Naive thymus-derived CD8-positive, alpha-beta T cell (primary cell): ENCODE measurements at places on chromosomes 16 and 17.

DNA sequence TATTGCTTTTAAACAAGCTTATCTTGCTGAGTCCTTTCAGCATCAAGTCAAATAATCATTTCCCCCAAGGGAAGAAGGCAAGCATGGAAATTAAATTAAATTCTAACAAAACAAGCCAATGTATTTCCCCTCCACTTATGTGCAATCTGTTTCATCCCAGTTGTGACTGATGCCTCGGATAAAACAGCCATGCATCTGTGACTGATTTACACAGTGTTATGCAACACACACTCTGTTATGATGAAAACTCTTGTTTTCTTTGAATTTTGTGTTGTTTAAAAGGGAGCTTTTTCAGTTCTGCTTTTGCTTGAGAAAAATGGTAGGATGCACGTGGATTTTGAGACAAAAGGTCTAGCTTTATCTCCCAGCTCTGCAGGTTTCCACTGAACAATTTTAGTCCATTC, 32.6 kb downstream of the TMEM100 start:
- DNase-seq, result no peak

GRCh38 chr16:48317026-48317425, 68.2 kb downstream of the SIAH1 start:
- no peak for DNase-seq

- DNase-seq, result no peak
These were observed 4.5 kb downstream of the NUDT16L1 start for GRCh38 chr16:4697848-4698291.

GRCh38 chr17:12040478-12040877, 19.8 kb downstream of the MAP2K4 start:
- no peak for DNase-seq

- no peak for DNase-seq
These were observed 36.7 kb downstream of the SMG6 start for GRCh38 chr17:2266865-2267228.

GRCh38 chr17:66655861-66656260, 179.1 kb upstream of the CACNG5 start:
- DNase-seq, result no peak

DNA sequence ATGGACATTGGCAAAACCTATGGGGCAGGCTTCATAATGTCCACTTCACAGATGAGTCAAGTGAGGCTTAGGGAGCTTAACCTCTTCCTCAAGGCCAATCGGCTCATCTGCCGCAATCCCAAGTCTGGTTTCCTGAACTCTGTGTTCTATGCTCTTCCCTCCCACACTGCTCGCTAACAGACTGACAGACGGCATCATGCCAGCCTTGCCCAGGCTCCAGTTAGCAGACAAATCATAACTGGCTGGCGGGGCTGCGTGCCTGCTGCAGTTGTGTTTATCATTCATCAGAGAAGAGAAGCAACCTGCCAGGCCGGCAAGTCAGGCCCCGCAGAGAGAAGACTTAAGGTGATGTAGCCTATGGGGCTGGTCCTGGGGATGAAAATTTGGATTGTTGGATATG, 216.2 kb upstream of the ASIC2 start:
- DNase-seq, result no peak

GRCh38 chr17:51848451-51848850, 310.1 kb downstream of the CA10 start:
- DNase-seq, result no peak

GRCh38 chr17:72592242-72592966, 471.6 kb downstream of the SOX9 start:
- peak; percentile 2 for DNase-seq

GRCh38 chr17:32152130-32152529, 9.8 kb downstream of the RHOT1 start:
- no peak for DNase-seq

DNA sequence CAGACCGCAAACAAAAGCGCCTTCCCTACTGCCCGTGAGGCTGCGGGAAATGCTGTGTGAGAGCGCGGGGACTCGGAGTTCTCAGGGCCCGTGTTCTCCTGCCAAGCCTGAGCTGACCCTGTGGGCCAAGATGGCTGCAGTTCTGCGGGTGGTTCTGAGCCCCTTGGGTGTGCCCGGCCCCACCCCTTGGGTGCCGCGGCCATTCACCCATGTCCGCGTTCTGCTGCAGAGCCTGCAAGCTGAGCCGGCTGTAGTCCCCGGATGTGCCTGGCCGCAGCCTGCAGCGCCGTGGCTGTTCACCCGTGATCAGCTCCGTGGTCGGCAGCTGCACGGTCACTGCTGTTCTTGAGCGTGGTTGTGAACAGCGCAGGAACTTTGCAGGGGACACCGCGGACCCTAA, 20.0 kb downstream of the ACSF3 start:
- DNase-seq, result no peak

DNA sequence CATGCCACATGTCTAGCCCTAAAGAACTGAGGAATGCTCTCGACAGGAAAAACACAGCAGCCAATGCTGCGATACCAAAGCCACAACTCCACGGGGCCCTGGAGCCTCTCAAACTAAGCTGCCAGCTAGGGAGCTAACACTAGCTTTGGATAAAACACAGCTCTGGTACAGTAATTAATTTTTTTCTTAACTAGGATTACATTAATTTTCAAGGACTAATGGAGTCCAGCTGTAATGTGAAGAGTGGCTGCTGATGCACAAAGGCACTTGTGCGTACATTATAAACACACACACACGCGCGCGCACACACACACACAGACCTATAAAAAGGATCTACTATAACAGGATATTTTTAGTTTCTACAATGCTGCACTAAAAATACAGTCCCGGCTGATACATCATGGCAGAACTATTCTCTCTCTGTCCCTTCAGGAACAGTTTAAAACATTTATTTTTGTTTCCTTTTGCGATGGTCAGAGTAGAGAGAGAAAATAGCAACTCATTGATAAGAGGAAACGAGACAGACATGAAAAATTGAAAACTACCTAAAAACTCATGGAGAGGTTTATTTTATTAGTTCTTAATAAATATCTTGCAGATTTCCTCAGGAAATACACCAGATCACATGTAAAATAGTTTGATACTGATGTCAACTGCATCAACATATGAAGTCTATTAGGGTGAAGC, 88.5 kb downstream of the SMG6 start:
- DNase-seq, result no peak

GRCh38 chr17:81959362-81960129, 1.4 kb downstream of the NOTUM start:
- peak; percentile 71 for DNase-seq

- DNase-seq, result no peak
These were observed 102.8 kb downstream of the IRX5 start for GRCh38 chr16:55033225-55034156.

DNA sequence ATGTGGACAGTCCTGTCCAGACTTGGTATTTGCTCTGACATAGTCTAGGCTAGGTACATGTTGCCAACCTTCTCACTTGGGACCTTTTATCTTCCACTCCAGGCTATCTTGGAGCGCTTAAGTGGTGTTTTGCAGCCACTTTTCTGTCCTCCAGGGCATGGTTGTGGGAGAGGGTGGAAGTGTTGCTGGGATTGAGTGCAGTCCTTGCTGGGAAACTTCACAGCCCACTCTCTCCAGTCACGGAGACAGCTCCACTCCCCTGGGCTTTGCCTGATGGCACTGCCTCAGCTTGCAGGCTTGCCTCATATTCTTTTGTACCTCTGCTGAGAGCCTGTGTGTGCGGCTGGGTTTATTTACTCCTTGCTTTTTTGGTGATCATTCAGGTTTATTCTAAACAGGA, 17.4 kb downstream of the RPA1 start:
- DNase-seq, result no peak

- peak; percentile 97 for DNase-seq
These were observed 34.4 kb downstream of the DDX19A start for GRCh38 chr16:70380919-70381603.

GRCh38 chr17:21200590-21201297, 13.2 kb downstream of the TMEM11 start:
- DNase-seq, result no peak

DNA sequence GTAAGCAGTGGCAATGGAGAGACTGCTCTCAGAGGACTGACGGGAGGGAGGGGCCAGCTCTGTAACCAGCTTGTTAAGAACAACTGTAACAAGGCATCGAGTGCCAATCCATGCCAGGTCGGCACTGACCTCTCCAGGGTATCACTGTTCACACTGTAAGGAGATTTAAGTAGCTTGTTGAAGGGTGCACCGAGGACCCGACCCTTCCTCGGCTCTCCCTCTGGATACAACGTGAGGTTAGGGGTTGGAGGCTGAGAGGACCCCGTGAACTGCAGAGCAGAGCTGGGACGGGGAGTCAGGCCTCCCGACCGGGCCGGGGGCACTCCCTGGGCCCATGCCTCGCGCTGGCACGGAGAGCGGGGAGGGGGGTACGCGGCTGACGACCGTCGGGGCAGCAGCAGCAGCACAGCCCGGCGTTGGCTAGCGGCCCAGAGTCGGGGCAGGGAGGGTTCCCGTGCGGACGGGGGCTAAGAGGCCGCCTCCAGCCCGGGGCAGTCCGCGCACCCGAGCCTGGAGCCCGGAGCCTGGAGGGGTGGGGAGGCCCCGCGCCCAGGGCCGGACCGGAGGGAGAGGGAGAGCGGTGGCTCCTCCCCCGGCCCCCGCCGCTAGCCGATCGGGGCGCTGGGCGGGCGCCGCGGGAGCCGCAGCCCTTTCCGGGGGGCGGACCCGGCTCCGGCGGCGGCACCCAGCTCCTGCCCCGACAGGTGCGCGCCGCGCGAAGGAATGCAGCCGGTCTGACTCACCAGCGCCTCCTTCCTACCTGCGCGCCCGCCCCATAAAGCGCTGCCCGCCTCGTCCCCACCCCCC, at the start of gene ITGB4:
ITGB4 (plus strand) TSS at position 804 of the 807 bp plus-strand sequence. CDS start 3,245 bp downstream, outside the sequence.
- peak; percentile 71 for DNase-seq

GRCh38 chr17:77210946-77211541, 70.3 kb downstream of the SEC14L1 start:
- no peak for DNase-seq

DNA sequence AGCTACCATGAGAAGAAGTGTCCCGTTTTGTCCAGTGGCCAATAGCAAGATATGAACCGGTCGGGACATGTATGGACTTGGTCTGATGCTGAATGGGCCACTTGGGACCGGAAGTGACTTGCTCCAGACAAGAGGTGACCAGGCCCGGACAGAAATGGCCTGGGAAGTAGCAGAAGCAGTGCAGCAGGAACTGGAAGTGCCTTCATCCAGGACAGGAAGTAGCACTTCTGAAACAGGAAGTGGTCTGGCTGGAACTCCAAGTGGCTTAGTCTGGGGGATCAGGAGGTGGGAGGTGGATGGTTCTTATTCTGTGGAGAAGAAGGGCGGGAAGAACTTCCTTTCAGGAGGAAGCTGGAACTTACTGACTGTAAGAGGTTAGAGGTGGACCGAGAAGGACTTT, 5.3 kb downstream of the EFNB3 start:
- DNase-seq, result no peak

- DNase-seq, result no peak
These were observed 20.1 kb upstream of the ABCC3 start for GRCh38 chr17:50614471-50615051.

DNA sequence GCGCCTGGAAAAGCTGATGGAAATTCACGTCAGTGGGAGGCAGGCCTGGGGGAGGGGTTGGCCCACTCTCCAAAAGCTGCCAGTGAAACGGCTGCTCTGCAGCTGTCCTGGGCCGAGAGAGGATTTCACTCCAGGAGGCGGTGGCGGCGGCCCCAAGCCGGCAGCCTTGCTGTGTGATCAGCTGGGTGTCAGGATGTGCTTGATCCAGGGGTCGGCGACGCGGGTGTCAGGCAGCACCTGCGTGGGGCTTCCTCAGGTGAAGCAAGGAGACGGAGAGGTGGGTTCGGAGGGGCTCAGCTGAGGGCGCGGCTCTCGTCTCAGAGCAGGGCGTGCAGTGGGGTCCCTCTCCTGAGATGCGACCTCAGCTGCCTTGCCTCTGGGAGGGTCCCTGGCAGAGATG, 7.0 kb downstream of the CBFA2T3 start:
- DNase-seq, result no peak

GRCh38 chr17:74743755-74744154, 4.7 kb upstream of the NHERF1 start:
- DNase-seq, result no peak

DNA sequence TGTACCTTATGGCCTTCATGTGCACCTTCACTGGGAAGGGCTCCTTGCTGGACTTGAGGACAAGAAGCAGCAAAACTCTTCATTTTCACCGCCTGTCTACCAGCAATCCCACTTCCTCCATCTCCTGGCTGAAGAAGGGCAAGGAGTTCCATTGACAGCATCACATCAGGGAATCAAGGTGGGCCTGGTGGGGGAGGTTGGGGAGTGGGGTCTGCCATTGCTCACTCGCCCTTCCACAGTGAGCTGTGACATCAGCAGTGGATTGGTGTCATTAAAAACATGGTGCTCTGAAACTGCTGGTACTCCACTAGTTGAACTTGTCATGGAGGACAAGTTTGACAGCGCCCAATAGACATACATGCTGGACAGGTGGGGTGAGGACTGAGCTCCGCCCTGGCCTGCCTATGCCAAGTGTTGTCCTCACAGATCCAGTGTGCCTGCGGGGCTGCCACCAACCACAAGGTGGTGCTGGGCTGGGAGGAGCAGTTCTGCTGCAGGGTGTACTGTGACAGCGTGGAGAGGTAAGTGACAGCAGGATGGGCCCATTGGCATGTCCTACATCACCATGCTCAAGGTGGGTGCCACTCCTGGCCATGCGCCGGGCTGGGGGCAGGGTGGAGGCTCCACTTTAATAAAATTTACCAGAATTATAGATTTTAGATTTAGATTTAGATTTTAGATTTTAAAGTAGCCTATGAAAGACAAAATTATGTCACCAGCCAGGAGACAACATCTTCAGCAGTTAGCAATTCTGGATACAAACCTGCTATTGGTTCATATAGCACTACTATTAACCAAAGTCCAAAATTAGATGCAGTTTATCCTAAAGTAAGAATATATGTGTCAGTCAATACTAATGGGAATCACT, 1729.1 kb downstream of the TP53TG3F start:
- DNase-seq, result no peak

- DNase-seq, result no peak
These were observed 32.2 kb upstream of the CHMP6 start for GRCh38 chr17:80959330-80960036.

DNA sequence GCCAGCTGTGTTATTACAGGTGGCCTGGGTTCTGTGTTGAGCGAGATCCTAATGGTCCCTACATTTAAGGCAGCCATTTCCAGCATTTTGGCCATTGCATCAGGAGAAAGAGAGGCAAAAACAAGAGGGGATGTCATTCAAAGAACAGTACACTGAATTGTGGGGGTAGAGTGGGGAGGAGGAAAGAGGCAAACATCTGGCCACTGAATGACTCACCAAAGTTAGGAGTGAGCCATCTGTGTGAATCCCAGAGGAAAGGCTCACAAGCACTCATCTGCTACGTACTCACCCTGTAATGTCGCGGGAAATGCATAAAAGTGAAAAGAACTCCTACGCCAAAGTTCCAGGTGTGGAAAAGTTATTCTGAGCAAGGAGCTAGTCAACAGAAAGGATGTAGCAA, 16.7 kb downstream of the KRABD2 start:
- no peak for DNase-seq

- no peak for DNase-seq
These were observed 141.6 kb downstream of the KCNJ12 start for GRCh38 chr17:21517538-21518293.

- no peak for DNase-seq
These were observed 920 bp upstream of the ZCCHC14 start for GRCh38 chr16:87493608-87494280.
